ENCODE measurements at places on chromosomes 2 and 18.

DNA sequence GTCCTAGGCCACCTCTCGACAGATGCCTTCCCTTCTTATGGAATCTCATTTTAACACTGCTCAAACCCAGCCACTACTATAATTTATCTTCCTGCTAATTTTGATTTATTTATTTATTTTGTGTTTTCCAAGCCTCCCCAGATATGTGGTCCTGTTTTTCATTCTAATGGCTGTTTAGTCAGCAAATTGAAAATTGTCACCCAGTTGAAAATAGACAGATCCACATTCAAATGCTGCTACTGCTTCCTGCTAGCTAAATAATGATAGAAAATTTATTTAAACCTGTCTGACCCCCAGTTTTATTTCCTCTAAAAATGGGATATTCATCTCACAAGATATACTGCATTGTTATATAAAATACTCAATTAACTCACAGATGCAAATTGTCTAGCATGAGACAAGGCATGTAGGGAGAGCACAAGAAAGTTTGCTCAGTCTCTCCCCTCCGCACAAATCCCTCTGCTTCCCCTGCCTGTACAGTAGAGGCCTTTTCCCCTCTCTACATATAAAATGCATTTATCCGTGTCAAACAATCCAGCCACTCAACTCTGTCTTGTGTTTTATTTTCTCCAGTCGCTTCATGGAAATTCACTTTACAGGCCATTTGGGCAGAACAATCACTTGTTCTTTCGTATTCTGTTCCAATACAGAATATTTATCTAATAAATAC is 389.9 kb downstream of the SOX11 start:
- H3K36me3 ChIP-seq: no peaks in the 10 kb centered on the region
- H3K27me3 ChIP-seq: no peaks in the 10 kb centered on the region
- DNase-seq: no peak
- no peaks in the 10 kb centered on the region for H3K4me1 ChIP-seq
- H3K27ac ChIP-seq: no peak overlapping the region
- H3K4me3 ChIP-seq: no peak overlapping the region

DNA sequence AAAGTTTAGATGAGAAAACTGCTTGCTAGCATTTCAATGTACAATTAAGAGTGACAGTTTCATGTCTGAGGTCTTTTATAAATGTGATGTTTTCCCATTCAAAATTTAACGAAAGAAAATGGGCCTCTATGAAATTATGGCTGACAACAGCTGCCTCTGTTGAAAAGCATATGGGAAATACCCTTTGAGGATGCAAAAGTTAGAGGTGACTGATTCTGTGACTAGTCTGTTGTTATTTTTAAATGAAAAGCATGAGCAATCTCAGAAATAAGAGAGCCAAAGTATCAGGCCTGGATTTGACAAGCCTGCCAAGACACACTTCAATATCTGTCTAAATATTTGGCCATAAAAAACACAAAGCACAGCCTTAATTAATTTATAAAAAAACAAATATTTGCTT is 580.8 kb downstream of the ERBB4 start:
- H3K27me3 ChIP-seq: no peaks in the 10 kb centered on the region
- no peaks in the 10 kb centered on the region for H3K36me3 ChIP-seq
- DNase-seq: no peak
- no peak overlapping the region for H3K4me3 ChIP-seq

GRCh38 chr2:88521445-88522073 is 69.1 kb upstream of the FOXI3 start:
- H3K36me3 ChIP-seq: no peaks in the 10 kb centered on the region
- peaks cover 4% of the 10 kb centered on the region for H3K27me3 ChIP-seq
- DNase-seq: no peak
- H3K4me1 ChIP-seq: no peaks in the 10 kb centered on the region

GRCh38 chr2:119423108-119423444 is 8.6 kb upstream of the TMEM37 start:
- H3K27ac ChIP-seq: no peak overlapping the region
- H3K27me3 ChIP-seq: peaks cover 58% of the 10 kb centered on the region
- DNase-seq: no peak

DNA sequence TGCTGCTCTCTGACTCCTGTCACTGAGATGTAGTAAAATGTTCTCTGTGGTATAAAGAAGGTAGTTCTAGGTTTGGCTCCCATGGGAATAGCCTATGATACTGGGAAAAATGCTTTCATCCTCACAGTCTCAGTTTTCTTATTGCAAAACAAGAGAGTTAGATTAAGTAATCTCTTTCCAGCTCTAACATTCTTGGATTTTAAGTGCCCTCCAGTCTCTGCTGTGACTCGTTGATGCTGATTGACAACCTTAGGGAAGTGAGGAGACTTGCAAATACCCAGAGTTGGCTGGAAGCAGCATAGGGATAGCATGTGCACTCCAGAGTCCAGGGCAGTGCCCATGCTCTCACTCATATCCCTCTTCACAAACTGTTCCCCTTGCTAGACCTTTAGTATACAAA is 534.9 kb downstream of the SLC4A3 start:
- H3K4me1 ChIP-seq: no peaks in the 10 kb centered on the region
- no peak for DNase-seq
- no peak overlapping the region for H3K4me3 ChIP-seq
- no peaks in the 10 kb centered on the region for H3K27me3 ChIP-seq

DNA sequence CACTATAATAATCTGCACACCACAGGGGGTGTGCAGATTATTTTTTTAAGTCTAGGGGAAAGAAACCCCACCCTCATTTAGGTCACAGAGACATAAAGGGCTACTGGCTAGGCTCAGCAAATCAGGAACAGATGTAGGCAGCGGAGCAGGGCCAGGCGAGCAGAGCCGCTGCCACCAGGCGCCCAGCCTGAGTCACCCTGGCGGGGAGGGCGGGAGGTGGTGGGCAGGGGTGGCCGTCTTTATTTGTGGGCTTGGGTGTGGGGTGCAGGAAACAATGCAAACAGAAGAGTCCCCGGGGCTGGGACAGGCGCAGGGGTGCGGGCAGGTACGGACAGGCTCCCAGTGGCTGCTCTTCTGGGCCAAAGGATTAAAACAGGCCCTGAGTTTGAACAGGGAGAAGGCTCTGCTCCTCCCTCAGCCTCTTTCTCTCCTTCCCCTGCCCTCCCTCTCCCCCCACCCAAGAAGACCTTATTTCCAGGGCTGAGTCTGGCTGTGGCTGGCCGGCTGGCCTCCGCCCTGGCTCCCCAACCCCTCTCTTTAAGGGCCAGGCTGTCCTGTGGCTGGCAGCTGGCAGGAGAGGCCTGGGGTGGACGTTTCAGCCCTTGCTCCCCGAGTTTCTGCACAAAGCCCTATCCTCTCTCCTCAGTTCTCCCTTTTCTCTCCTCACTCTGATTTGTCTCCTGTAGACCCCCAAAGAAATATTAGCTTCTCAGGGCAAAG is 142.9 kb upstream of the SMAD2 start:
- DNase-seq: no peak
- no peaks in the 10 kb centered on the region for H3K36me3 ChIP-seq
- H3K4me1 ChIP-seq: no peaks in the 10 kb centered on the region
- no peak overlapping the region for H3K27ac ChIP-seq

DNA sequence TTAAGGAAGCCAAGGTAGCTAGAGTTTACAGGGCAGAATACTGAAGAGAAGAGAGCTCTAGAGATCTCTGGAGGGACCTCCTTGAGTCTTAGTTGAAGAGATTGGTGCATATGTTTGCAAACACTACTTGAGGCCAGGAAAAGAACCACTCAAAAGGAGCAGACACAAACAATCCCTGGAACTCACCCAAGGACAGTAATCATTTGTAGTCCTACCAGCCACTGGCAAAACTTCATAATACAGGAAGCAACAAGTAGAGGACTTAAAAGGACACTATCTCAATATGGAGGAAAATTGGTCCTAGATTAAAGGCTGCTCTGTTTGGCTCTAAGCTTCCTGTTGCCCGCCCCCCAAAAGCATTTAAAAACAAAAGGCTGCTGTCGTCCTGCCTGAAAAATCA is 46.9 kb upstream of the UBXN4 start:
- H3K36me3 ChIP-seq: peaks cover 33% of the 10 kb centered on the region
- peaks cover 43% of the 10 kb centered on the region for H3K4me1 ChIP-seq
- no peak for DNase-seq

DNA sequence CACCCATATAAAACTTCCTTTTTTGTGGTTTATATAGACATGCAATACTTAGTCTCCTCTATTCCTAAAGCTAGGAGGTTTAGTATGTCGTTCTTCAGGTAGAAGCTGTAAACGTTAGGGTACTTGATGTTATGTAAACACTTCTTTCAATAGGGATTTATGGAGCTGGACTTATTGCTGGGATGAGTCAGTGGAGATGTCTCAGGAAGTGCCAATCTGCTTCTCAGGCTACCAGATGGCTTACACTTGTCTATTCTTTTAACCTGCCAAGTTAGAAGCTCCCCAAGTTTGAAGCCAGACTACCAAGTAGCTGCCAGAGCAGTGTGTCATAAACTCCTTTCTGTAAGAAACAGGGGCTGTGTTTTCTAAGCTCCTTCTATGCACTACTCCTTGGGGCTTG is 756.5 kb upstream of the LRRTM1 start:
- no peaks in the 10 kb centered on the region for H3K4me1 ChIP-seq
- no peak overlapping the region for H3K4me3 ChIP-seq
- no peaks in the 10 kb centered on the region for H3K27me3 ChIP-seq
- DNase-seq: no peak
- no peaks in the 10 kb centered on the region for H3K36me3 ChIP-seq
- H3K27ac ChIP-seq: no peak overlapping the region

- no peaks in the 10 kb centered on the region for H3K4me1 ChIP-seq
- DNase-seq: no peak
- H3K27ac ChIP-seq: no peak overlapping the region
- H3K4me3 ChIP-seq: no peak overlapping the region
- no peaks in the 10 kb centered on the region for H3K36me3 ChIP-seq
Observed at GRCh38 chr2:213818436-213818835, 534.2 kb downstream of the SPAG16 start.

DNA sequence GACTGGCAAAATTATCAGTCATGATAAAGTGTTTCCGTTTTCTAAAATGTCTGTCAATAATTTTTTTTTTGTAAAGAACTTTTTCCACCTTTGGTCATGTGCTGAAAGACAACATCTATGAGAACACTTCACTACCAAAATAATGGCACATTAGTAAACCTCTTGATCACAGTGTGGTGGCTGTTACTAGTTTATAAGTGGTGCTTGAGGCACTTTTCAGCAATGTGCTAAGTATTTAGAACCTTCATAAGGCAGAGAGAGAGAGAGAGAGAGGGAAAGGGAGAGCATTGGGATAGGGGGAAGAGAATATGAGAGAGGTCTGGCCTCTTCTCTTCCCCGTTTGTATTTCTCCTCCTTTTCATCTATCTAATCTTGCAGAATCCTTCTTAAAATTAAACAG is 1.1 kb upstream of the NYAP2 start:
- no peak overlapping the region for H3K27ac ChIP-seq
- no peak for DNase-seq

DNA sequence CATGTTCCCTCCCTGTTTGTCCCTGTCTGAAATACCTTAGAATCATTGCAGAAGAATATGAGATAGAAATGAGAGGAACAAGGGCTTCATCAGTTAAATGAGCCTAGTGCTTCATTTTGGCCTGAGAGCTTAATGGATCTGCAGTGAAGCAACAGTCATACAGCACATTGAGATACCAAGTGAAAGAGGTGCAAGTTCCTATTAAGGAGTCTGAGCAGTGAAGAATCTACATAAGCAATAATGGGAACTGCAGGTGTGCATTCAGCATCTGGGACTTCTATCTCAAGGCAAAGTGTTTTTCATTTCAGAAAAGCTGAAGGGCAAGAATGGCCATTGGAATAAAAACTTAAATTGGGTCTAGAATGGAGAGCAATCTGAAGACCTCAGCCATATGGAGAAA is 323.2 kb upstream of the SLC39A10 start:
- no peak overlapping the region for H3K4me3 ChIP-seq
- DNase-seq: no peak
- H3K4me1 ChIP-seq: peaks cover 3% of the 10 kb centered on the region
- no peak overlapping the region for H3K27ac ChIP-seq
- no peaks in the 10 kb centered on the region for H3K27me3 ChIP-seq
